Activated T-helper 2 cell treated with anti-CD3 and anti-CD28 coated beads, Interferon-gamma antibody, Interleukin-2, Interleukin-4, amounts not matched to agents 10 μg/mL and 5 μg/mL and 100 μg/mL, durations not matched to agents 14 hours and 24 hours and 36 hours (primary cell): ENCODE measurements at places on chromosomes 4 and X. TPM values are rescaled to one million over a fixed set of nuclear protein-coding genes. Genes with fewer than 3 reads are reported as not detected.
A peak's percentile ranks its signal among the peaks of the same experiment; 100 is the strongest.

- H3K4me1 ChIP-seq: no peaks in the 10 kb centered on the region
- peaks cover 2% of the 10 kb centered on the region for H3K27me3 ChIP-seq
- H3K27ac ChIP-seq: no peak overlapping the region
- no peaks in the 10 kb centered on the region for H3K36me3 ChIP-seq
- H3K4me3 ChIP-seq: no peak overlapping the region
Measured at GRCh38 chr4:123825596-123826291, 429.1 kb downstream of the SPRY1 start.

DNA sequence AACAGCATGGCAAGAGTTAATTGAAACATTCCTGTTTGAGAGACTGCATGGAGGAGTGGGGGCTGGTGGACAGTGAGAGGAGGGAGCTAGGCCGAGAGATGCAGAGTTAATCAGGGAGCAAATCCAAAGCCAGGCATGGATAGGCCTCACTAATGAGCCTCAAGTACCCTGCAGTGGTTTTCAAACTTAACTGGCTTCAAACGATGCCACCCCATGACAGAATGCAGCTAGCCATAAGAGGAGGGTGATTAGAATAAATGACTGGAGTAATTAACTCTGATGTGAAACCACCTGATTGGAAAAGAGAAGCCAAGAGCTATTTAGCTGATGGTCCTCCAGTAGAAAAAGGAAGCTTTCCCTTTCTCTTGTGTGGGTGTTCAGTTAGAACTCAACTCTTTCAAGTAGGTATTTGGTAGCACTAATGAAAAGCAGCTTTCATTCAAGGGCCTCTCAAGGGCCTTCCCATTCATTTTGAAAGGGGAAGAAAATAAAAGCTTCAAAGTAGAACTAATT is 215.4 kb upstream of the MAB21L2 start:
- DNase-seq: no peak
- no peaks in the 10 kb centered on the region for H3K27me3 ChIP-seq
- H3K4me3 ChIP-seq: no peak overlapping the region
- H3K4me1 ChIP-seq: peaks cover 9% of the 10 kb centered on the region

GRCh38 chr4:163332526-163333406 is at the start of gene NPY1R:
Gene NPY1R (minus strand): TSS chr4:163332596. CDS start chr4:163326554, 6,042 bp downstream.
- no peak for DNase-seq
- H3K27me3 ChIP-seq: peaks cover 42% of the 10 kb centered on the region
- H3K36me3 ChIP-seq: no peaks in the 10 kb centered on the region
- peak within 1 kb of the TSS; percentile 41 for H3K4me3 ChIP-seq

DNA sequence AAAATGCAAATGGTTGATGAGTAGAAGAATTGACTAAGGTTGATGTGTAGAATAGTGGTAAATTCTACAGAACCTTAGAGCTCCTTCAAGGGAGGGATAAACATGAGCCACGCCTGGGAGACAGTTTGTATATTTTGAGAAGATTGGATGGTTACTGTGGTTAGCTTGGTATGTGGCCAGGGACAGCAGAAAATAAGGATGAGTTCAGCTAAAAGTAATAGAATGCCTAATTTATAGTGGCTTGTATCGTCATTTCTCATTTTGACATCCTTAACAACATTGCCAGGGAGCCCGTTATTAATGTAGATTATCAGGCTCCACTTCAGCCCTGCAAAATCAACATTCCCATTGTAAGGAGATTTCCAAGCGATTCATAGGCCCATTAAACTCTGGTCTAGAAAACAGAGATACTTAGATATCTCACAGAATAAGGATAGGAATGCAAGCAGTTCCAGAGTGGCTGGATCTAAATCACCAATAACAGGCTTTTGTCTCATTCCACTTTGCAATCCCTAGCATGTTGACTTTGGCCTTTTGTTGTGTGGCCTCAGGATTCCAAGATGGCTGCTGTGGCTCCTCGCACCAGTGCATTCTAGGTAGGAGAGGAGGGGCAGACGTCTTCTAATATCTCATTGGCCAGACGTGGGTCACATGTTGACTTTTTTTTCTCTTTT is 6.4 kb upstream of the PTTG2 start:
- H3K36me3 ChIP-seq: peaks cover 13% of the 10 kb centered on the region
- no peak for DNase-seq
- no peak overlapping the region for H3K27ac ChIP-seq
- peaks cover 12% of the 10 kb centered on the region for H3K4me1 ChIP-seq

DNA sequence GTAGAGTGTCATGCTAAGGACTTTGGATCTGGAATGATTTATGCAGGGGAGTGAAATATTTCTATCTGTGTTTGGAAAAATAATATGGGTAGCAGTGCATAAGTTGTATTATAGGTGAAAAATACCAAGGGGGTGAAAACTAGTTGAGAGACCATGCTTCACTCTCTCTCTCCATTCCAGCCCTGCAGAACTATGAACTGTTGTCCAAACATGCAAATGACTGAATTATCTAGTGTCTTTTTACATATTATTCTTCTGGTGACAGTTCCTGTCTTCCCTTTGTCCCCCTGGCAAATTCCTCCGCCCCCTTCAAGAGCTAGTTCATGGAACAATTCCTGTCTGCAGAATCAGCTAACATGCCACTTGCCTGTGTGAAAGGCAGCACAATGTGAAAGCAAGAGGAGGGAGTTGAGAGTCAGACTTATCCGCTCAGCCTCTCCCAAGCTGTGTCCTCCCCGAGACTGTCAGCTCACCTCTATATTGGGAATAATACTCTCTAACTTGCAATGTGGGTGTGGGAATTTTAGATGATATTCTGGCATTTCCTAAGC is 2.3 kb downstream of the PF4 start:
- H3K27ac ChIP-seq: no peak overlapping the region
- H3K4me1 ChIP-seq: no peaks in the 10 kb centered on the region
- H3K4me3 ChIP-seq: no peak overlapping the region
- H3K36me3 ChIP-seq: no peaks in the 10 kb centered on the region

DNA sequence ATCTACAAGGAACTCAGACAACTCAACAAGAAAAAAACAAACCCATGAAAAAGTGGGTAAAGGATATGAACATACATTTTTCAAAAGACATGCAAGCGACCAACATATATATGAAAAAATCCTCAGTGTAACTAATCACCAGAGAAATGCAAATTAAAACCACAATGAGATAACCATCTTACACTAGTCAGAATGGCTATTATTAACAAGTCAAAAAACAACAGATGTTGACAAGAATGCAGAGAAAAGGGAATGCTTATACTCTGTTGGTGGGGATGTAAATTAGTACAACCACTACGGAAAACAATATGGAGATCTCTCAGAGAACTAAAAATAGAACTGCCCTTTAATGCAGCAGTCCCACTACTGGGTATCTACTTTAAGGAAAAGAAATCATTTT is 12.1 kb downstream of the NIPAL1 start:
- no peak overlapping the region for H3K27ac ChIP-seq
- DNase-seq: no peak
- peaks cover 36% of the 10 kb centered on the region for H3K27me3 ChIP-seq
- H3K4me3 ChIP-seq: no peak overlapping the region
- H3K4me1 ChIP-seq: peaks cover 20% of the 10 kb centered on the region
- no peaks in the 10 kb centered on the region for H3K36me3 ChIP-seq

GRCh38 chr4:8029689-8030088 is 90.0 kb upstream of the AFAP1 start:
- no peaks in the 10 kb centered on the region for H3K4me1 ChIP-seq
- H3K4me3 ChIP-seq: no peak overlapping the region
- no peaks in the 10 kb centered on the region for H3K27me3 ChIP-seq

- no peak overlapping the region for H3K4me3 ChIP-seq
- peaks cover 12% of the 10 kb centered on the region for H3K36me3 ChIP-seq
- no peak overlapping the region for H3K27ac ChIP-seq
- peaks cover 8% of the 10 kb centered on the region for H3K4me1 ChIP-seq
- DNase-seq: no peak
- H3K27me3 ChIP-seq: no peaks in the 10 kb centered on the region
Measured at GRCh38 chrX:130245441-130245840, 23.3 kb downstream of the ZNF280C start.

DNA sequence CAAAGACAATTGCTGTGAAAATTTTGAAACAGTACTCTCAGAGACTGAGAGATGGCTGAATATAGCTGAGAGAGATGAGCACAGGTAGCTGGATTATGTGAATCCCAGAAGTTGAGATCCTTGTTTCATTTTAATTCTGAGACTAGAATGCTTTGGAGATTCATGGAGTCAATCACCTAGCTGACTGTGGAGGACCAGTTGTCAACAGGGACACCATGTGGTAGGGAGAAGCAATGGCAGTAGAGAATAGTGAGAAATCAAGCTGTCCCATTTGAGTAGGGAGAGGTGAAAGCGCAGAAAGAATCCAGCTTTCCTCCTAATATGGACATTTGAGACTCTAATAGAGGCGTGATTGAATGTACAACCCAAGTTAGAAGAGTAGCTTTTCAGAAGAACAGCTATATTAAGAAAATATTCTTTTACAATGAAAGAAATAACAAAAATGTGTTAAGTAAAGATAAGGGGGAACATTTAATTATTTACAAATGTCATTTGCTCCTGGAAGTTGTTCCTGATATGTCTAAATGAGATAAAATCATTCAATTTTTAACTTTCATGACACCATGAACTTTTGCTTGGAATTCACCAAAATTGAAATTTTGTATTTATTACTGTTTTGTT is 30.3 kb upstream of the GLRB start:
- H3K4me3 ChIP-seq: no peak overlapping the region
- H3K27me3 ChIP-seq: no peaks in the 10 kb centered on the region
- H3K27ac ChIP-seq: no peak overlapping the region
- H3K4me1 ChIP-seq: no peaks in the 10 kb centered on the region
- no peaks in the 10 kb centered on the region for H3K36me3 ChIP-seq
- DNase-seq: no peak

DNA sequence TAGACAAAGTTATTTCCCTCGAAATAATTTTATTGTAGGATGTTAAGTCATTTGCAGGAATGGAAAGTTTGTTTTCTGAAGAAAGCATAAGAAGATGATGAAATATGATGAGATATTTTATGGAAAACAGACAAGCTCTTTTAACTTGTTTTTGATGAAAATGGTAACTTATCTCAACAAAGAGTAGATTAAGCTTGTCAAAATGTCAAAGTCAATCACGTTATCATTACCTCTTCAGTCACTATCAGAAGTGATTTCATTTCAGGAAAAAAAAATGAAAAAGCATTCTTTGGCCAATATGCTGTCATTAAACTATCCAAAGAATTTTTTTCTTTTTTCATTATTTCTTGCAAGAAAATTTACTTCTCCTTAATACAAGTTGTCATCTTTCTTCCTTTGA is 221.0 kb upstream of the ANKRD50 start:
- DNase-seq: no peak
- H3K4me1 ChIP-seq: no peaks in the 10 kb centered on the region
- H3K27me3 ChIP-seq: no peaks in the 10 kb centered on the region
- H3K36me3 ChIP-seq: no peaks in the 10 kb centered on the region

- H3K36me3 ChIP-seq: no peaks in the 10 kb centered on the region
- H3K27ac ChIP-seq: no peak overlapping the region
- H3K27me3 ChIP-seq: no peaks in the 10 kb centered on the region
Measured at GRCh38 chr4:97330917-97331316, 812.4 kb downstream of the STPG2 start.

- no peaks in the 10 kb centered on the region for H3K4me1 ChIP-seq
- H3K36me3 ChIP-seq: peaks cover 5% of the 10 kb centered on the region
- no peak overlapping the region for H3K4me3 ChIP-seq
- DNase-seq: no peak
- H3K27me3 ChIP-seq: no peaks in the 10 kb centered on the region
Measured at GRCh38 chrX:49972328-49972860, 50.0 kb downstream of the CLCN5 start.

- H3K4me1 ChIP-seq: peaks cover 17% of the 10 kb centered on the region
- H3K27me3 ChIP-seq: no peaks in the 10 kb centered on the region
- DNase-seq: no peak
- H3K27ac ChIP-seq: no peak overlapping the region
Measured at GRCh38 chr4:158796370-158797140, 27.7 kb downstream of the FNIP2 start.

DNA sequence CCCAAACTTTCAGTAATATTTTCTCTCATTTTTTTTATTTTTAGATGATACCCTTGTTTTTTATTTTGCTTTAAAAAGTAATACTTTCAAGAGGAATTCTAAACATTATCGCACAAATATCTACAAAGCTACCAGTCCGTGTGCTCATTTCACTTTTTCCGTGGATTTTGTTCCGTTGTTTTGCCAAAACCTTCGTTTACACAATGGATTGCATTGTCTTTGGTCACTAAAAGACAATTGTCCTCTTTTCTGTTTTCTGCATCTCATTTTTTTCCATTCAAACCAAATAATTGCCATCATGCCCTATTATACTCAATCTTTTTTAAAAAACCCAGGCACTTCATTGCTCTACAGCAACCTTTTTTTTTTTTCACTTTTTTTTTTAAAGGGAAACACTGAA is 214.9 kb downstream of the CXXC4 start:
- no peak overlapping the region for H3K27ac ChIP-seq
- no peak for DNase-seq
- no peaks in the 10 kb centered on the region for H3K36me3 ChIP-seq

GRCh38 chrX:14676431-14676830 is 147.1 kb downstream of the GLRA2 start:
- DNase-seq: no peak
- no peak overlapping the region for H3K4me3 ChIP-seq
- no peaks in the 10 kb centered on the region for H3K27me3 ChIP-seq
- H3K27ac ChIP-seq: no peak overlapping the region
- no peaks in the 10 kb centered on the region for H3K4me1 ChIP-seq

- H3K27ac ChIP-seq: no peak overlapping the region
- H3K4me3 ChIP-seq: no peak overlapping the region
Measured at GRCh38 chr4:94892051-94892450, 134.3 kb downstream of the BMPR1B start.

The PITX2 gene
- not detected in 2 replicates for total RNA-seq

The PHOX2B gene
- not detected in 2 replicates for total RNA-seq

The SSX2 gene
- total RNA-seq: not detected in 2 replicates

The CENPVL1 gene
- not detected in 2 replicates for total RNA-seq

The BMX gene
- total RNA-seq: not detected in 2 replicates

The EGFL6 gene
- total RNA-seq: 2.3 and 3.4 TPM in 2 replicates

The MAOA gene
- 202 and 207 TPM in 2 replicates for total RNA-seq

The SLC9A7 gene
- total RNA-seq: 42.5 and 44.2 TPM in 2 replicates
